Fibroblast of skin of abdomen (primary cell): ENCODE measurements at places on chromosomes 3 and 15.

- DNase-seq = peak; percentile 83
Observed at GRCh38 chr3:23713641-23714040, 92.1 kb upstream of the UBE2E1 start.

GRCh38 chr3:162437480-162437879 is 940.9 kb downstream of the OTOL1 start:
- DNase-seq = no peak

GRCh38 chr3:171301998-171302397 is 158.2 kb downstream of the TNIK start:
- no peak for DNase-seq

DNA sequence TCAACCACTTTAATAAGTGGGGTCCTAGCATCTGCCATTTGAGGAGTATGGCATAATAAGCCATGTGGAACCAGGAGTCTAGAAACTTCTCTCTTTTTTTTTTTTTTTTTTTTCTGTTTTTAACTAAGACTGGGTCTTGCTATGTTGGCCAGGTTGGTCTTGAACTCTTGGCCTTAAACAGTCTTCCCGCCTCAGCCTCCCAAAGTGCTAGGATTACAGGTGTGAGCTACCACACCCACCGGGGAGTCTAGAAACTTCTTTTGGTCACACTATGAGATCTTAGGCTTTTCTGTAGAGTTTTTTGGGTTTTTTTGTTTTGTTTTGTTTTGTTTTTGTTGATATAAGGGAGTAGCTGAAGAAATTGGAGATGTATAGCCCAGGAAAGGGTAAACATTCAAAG is 52.9 kb downstream of the ZBTB38 start:
- no peak for DNase-seq

- no peak for DNase-seq
Observed at GRCh38 chr3:15810702-15811101, 12.9 kb upstream of the ANKRD28 start.

DNA sequence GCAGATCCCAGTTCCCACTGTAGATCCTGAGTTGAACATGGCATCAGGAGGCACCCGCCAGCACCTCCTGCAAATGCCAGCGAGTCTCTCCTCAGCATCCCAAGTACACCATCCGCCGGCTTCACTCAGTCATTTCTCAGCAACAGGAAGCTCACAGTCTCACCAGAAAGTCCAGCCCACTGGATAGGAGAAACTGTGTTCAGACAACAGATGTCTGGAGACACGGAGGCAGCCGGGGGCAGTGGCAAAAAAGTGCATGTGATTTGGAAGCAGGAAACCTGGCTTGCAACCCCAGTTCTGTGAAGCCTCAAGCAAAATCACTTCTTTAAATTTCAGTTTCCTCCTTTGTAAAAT is 68.7 kb downstream of the SRGAP3 start:
- DNase-seq = no peak

- no peak for DNase-seq
Observed at GRCh38 chr3:173676094-173676493, 278.6 kb downstream of the NLGN1 start.

DNA sequence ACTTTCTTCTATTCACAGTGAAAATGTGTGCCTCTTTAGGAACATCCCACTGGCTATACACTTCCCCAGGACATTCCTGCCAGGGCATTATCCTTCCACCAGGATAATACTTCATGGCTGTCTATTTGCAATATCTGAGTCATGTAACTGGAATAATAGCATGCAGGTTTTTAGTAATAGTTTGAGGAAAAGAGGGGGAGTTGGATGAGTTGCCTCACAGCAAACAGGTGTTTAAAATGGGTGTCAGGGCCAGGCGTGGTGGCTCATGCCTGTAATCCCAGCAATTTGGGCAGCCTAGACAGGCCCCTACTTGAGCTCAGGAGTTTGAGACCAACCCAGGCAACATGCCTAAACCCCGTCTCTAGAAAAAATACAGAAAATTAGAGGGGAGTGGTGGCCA is 585.9 kb downstream of the DIPK2A start:
- DNase-seq = peak; percentile 9

GRCh38 chr15:88401996-88402656 is 65.1 kb downstream of the MRPL46 start:
- no peak for DNase-seq
